ENCODE measurements at places on chromosomes 1 and 21.

- no peak for DNase-seq
Measured at GRCh38 chr21:18350216-18350615, 53.4 kb downstream of the TMPRSS15 start.

DNA sequence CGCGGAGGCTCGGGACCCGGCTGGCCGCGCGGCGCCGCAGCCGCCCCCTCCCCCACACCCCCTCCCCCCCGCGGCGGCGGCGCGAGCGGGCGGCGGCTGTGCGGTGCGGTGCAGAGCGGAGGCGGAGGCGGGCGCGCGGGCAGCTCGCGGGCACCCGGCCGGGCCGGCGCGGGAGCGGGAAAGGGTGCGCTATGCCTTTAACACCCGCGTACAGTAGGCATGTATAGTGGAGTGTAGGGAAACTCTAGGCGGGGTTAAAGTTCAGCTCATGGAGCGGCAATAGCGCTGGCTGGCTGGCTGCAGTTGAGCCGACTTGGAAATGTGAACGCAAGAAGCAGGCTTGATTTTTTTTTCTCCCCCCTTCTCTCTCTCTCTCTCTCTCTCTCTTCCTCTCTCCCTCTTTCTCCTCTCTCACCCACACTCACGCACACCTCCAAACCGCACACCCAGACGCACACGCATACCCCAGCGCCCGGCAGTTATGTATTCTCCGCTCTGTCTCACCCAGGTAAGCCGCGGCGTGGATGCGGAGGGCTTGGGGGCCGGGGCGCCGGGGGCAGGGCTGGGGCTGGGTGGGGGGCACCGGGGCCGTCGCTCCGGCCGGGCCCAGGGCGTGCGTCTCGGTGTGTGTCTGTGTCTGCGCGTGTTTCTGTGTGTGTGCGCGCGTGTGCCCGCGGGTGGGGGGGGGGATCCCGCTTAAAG, at the start of gene NFIA:
Gene NFIA (plus strand): TSS at position 251 of the 702 bp plus-strand sequence.
- no peak for DNase-seq

- DNase-seq = no peak
Measured at GRCh38 chr1:156394835-156395461, 25.9 kb downstream of the RHBG start.

DNA sequence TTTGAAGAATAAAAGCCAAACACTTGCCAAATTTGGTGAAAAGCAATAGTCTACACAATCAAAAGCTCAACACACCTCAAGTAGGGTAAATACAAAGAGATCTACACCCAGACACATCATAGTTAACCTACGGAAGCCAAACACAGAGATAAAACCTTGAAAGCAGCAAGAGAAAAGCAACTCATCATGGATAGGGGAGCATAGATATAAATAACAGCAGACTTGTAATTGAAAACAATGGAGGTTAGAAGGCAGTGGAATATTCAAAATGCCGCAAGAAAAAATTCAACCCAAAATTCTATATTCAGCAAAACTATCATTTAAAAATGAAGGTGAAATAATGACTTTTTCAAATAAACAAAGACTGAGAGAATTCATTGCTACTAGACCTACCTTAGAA, 105.1 kb downstream of the ITSN1 start:
- no peak for DNase-seq

Data from keratinocyte (primary cell).